CD14-positive monocyte (primary cell): ENCODE measurements at places on chromosomes 1 and 21.

- no peak for DNase-seq
Measured at GRCh38 chr1:15947382-15948090, 28.4 kb downstream of the ZBTB17 start.

DNA sequence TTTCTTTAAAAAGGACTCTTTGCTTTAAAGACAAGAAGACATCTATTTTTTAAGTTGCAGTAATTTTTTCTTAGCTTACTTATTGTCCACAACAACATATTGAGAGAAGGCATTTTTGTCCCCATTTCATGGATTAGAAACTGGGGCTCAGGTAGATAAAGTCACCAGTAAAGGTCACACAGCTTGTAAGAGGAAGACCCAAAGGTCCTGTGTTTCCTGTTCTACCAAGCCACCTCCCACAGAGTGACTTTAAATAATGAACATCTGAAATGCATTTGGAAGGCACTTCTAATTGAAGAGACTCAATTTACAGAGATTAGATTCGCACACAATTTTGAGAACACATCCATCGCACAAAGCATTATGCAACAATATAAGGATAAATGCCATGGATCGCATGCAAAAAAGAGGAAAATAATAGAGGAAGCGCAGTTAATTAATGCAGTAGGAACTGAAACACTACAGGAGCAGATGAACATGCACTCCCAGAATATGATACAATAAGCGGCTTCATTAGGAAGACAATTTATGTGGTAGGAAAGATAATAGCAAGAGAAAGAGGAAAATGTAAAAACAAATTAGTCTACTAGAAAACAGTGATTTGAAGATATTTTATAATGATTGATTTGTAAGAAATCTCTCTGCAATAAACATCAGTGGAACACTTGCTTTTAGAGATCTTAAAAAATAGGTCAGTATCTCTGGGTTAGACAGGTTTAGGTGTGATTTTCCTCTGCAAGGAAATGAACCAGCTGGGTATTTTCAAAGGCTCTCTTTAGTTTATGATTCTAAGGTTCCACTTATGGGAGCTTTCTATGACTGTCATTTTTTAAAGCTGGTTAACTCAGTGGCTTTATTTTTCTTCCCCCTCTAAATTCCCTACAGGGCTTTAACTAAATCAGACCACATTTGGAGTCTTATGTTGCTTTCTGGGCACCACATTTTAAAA is 27.1 kb upstream of the CD2 start:
- peak; percentile 46 for DNase-seq

DNA sequence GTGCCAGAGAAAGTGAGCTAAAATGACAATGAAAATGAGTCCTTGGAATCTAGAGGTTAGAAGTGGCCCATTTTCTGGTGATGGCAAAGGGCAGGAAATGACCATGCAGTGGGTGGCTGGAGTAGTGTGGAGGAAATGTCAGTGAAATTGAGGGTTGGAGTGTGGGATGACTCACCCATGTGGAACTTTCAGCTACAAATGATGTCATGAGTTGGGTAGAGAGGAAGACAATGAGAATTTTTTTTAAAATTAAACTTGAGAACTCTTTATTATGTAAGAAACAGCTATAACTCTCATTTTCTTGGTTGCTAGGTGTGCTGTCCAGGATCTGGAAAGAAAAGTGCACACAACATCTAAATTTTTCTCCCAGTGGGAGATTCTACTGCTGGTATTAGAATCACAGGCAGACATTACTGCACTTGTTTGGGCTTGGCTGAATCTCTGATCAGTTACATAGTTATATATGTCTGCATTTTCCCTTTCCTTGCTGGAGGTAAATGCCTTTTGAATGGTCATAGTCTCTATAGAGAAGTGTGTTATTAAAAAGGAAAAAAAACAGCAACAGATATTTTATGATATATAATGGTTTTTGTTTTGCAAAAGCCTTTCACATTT is 56.8 kb upstream of the GNG12 start:
- DNase-seq, result peak; percentile 48

- DNase-seq, result no peak
Measured at GRCh38 chr1:109148987-109149561, 35.2 kb downstream of the ELAPOR1 start.

DNA sequence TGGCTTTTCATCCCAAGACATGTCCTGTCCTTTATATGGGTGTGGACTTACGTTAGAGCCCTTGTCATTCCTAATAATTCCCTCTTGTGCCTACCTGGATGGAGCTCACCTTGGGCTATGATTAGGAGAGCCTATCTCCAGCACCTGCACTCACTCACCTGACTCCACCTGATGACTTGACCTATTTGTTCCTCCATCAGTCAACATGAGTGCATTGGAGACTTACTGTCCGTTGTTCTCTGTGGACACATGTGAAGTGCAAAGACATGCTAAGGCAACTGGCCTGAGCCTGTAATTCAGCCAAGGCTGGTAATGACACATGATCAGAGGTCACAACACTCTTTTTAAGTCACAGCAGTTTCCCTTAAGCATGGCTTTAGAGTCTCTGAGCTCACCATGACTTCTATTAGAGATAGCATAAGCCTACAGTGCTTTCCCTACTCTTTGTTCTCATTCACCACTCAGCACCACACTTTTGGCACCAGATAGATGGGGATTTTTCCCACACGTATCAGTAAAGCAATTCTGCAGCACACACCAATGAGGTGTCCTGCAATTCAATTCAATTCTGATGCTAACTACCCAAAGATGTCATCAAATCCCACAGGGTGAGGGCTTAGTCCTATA is 9.4 kb downstream of the KCNE1 start:
- no peak for DNase-seq

GRCh38 chr21:43684424-43684823 is 25.1 kb downstream of the RRP1B start:
- DNase-seq, result no peak

GRCh38 chr1:168252204-168252733 is 26.5 kb downstream of the SFT2D2 start:
- no peak for DNase-seq

DNA sequence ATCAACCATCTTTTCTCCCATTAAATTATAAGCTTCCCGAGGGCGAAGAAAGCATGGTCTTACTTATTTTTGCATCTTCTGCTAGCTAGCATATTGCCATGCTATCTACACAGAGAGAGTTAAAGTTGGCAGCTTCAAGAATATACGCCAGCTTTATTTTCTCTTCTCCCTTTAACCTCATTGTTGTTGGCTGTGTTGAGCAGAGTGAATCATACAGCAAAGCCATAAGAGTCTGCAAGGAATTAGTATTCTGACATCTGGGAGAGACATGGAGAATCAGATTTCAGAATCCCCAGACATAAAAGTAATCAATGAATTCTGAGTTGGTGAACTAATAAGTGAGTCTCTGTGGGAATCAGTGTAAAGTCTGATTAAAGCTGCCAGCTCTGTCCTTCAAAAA is 649.6 kb upstream of the PTBP2 start:
- DNase-seq, result no peak

- DNase-seq, result no peak
Measured at GRCh38 chr1:219883400-219884332, 44.7 kb downstream of the SLC30A10 start.

DNA sequence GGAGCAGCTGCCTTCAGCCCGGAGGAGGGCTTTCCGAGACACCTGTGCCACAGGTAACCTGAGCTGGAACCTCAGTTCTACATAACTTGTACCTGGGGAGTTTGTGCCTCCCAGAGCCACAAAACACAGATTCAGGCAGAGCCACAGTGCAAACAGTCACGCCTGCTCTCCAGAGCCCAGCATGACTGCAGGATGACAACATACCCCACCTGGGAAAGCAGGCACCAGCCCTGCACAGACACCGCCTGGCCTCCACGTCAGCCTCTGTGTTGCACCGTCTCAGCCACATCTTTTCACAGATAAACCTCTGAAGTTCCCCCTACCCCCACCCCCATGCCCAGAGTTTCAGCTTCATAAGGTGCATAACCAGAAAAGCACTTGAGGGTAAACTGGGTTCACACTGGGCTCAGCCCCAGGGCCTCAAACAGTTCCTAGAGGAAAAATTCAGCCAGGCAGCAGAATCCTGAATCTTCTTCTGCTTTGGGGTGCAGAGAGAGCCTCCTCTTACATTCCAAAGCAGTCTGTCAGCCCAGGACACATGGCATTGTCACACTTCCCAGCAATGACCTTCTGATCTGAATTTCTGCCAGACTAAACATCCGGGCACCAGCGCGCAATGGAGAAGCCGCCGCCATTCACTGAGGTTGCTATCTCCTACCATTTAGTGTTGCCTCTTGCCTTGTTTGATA is 229.5 kb downstream of the TOMM20 start:
- no peak for DNase-seq

GRCh38 chr1:78543941-78544643 is 53.3 kb downstream of the PTGFR start:
- no peak for DNase-seq

GRCh38 chr1:203124546-203125317 is 2.8 kb upstream of the ADORA1 start:
- DNase-seq, result no peak

- DNase-seq, result no peak
Measured at GRCh38 chr1:59484096-59484495, 187.2 kb downstream of the FGGY start.

GRCh38 chr1:44260792-44261170 is 47.5 kb downstream of the DMAP1 start:
- DNase-seq, result no peak

DNA sequence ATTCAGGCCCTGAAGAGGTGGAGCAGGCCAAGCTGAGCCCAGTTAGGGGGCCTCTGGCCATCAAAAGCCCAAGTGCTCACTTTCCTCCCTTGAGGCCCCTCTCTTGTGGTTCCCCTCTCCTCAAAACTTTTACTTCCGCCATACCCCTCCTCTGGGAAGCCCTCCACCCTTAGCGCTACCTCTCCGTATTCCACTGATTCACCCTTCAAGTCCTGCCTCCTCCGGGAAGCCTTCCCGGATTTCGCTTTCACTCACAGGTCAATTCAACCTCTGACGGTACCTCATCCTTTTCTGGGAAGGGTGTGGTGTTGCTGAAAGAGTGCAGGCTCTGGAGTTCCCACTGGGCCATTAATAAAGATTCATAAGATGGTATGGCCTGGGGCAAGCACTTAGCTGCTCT is 19.1 kb downstream of the SPOCD1 start:
- DNase-seq, result no peak

GRCh38 chr1:207926984-207927383 is 16.1 kb upstream of the CD34 start:
- no peak for DNase-seq

GRCh38 chr1:184272175-184272866 is 114.5 kb upstream of the C1orf21 start:
- DNase-seq, result no peak

- peak; percentile 12 for DNase-seq
Measured at GRCh38 chr1:246067432-246068216, 439.5 kb downstream of the SMYD3 start.

DNA sequence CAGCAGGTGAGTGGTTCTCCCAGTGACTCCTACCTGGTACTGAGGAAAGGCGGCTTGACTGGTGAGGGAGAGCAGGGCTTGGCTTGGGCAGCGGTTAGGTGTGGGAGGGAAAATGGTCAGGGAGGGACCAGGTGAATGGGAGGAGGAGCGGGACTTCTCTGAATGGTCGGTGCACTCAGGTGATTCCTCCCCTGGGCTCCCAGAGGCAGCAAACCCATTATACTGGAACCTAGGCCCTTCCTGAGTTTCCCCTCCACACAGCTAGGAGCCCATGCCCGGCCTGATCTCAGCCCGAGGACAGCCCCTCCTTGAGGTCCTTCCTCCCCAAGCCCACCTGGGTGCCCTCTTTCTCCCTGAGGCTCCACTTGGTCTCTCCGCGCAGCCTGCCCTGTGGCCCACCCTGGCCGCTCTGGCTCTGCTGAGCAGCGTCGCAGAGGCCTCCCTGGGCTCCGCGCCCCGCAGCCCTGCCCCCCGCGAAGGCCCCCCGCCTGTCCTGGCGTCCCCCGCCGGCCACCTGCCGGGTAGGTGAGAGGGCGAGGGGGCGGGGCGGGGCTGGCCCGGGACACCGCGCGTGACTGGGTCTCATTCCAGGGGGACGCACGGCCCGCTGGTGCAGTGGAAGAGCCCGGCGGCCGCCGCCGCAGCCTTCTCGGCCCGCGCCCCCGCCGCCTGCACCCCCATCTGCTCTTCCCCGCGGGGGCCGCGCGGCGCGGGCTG is 2.3 kb downstream of the ARTN start:
- no peak for DNase-seq

- no peak for DNase-seq
Measured at GRCh38 chr21:42313501-42313969, 1.7 kb downstream of the TFF3 start.

DNA sequence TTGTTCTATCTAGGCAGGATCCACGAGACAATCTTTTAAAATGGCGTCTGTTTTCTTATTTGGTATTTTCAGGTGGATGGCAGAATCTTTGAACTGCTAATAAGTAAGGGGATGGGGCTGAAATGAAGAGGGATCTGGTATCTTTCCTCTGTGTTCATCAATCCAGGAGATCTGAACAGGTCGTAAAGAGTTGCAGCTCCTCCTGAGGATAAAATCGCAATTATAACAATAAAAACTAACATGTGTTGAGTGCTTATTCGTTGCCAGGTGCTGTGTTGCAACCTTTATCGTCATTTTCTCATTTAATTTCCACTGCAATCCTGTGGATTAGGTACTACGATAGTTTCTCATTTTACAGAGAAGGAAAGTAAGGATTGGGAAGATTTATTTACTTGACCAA is 134.6 kb upstream of the DPYD start:
- no peak for DNase-seq

- no peak for DNase-seq
Measured at GRCh38 chr21:27251752-27252151, 284.9 kb upstream of the ADAMTS5 start.

DNA sequence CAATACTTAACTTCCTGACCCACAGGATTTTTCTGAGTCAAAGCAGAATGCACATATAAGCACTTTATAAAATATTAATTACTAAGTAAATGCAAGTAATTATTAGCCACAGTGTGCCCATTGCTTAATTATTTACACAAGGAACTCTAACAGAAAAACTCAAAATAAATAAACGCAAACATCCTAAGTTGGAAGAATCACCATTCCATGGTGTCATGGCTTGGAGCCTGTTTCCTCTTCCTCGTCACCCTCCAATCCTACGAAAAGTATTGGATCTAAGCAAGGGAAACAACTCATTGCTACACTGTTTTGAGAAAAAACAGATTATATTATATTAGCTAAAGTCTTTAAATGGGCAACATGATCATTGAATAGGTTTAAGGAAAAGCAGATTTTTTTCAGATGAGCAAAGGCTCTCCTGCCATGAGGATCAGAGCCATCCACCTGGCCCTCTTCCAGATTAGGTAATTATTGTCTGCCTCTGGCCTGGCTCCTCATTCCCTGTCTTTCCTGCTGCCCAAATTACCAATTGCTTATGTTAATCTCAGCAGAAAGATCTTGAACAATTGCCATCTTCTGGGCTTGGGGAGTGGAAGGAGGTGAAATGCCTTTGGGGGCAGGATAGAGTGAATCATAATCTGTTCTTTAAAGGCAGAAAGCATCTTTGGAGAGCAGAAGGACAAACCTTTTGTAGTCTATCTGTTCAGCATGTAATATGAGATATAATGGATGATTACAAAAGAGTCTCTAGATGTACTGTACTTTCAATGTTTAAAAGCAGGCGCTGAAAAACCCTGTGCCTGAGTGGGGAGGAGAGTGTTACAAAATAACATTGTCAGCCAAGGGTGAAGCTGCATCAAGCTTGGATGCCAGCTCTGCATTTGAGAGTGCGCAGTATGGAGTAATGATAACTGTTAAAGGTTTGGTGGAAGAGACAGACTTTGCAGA is 121.2 kb downstream of the DUSP10 start:
- no peak for DNase-seq
